ENCODE measurements at places on chromosomes 16 and 17.

DNA sequence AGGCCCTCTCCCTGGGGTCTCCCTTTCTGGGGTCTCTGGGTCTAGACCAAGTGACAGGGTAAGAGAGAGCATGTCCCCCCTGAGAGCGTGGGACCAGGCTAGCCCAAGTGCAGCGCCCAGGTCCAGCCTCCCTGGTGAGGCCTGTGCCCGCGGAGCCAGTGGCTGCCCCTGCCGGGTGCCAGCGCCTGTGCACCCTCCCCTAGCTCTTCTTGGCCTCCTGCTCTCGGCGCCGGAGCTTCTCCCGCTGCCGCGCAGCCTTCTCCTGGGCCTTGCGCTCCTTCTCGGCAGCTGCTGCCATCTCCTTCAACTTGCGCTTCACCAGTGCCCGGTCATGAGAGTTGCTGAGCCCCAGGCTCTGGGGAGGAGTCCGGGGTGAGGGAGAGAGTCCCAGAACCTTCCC is 17.3 kb downstream of the SAMD14 start:
- no peak for DNase-seq

DNA sequence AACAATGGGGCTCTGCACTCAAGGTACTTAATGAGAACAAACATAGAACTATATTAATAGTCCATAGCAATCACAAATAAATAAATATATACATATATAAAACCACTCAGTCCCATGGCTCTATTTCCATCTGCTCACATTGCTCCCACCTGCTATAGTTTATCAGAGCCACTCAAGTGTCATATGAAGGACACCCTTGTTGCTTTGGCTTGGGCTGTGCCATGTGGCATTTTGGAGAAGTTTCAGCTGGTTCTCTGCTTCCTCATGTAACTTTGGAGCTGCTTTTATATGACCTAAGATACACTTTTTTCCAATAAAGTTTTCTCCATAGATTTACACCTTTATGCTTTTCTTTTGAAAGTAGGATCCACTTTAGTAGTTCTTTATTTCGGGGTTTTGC is 126.4 kb downstream of the KCNJ2 start:
- no peak for DNase-seq

- no peak for DNase-seq
Observed at GRCh38 chr16:30004424-30004776, 6.4 kb downstream of the DOC2A start.

GRCh38 chr17:15398736-15399331 is 57.4 kb upstream of the TEKT3 start:
- no peak for DNase-seq

DNA sequence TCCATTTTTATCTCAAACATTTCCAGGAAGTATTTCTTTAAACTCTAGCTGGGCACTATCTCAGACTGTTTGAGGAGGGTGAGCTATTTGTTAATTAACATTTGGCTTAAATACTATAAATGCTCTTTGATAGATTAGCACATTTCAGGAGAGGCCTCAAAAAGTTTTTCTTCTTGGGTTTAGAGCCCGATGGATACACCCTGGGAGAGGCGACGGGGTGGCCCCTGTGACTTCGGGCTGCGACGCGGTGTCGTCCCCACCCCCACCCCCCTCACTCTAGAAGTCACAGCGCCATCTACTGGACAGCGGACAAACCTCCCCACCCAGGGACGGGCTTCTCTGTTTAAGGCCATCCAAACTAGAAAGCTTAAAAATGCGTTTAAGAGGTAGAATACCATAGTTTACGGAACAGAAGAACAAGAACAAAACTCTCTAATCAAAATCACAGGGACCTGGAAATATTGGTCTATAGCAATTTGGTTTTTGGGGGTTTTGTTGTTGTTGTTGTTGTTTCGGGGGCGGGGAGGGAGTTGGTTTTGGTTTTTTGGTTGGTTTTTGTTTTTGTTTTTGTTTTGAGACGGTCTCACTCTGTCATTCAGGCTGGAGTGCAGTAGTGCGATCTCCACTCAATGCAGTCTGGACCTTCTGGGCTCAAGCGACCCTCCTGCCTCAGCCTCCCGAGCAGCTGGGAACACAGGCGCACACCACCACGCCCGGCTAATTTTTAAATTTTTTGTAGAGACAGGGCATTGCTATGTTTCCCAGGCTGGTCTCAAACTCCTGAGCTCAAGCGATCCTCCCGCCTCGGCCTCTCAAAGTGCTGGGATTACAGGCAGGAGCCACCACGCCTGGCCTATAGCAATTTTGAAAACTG is 254.4 kb downstream of the C16orf95 start:
- peak; percentile 90 for DNase-seq

- no peak for DNase-seq
Observed at GRCh38 chr16:71216714-71217113, 13.8 kb downstream of the HYDIN start.

- DNase-seq, result no peak
Observed at GRCh38 chr16:88408561-88409142, 25.9 kb downstream of the ZNF469 start.

DNA sequence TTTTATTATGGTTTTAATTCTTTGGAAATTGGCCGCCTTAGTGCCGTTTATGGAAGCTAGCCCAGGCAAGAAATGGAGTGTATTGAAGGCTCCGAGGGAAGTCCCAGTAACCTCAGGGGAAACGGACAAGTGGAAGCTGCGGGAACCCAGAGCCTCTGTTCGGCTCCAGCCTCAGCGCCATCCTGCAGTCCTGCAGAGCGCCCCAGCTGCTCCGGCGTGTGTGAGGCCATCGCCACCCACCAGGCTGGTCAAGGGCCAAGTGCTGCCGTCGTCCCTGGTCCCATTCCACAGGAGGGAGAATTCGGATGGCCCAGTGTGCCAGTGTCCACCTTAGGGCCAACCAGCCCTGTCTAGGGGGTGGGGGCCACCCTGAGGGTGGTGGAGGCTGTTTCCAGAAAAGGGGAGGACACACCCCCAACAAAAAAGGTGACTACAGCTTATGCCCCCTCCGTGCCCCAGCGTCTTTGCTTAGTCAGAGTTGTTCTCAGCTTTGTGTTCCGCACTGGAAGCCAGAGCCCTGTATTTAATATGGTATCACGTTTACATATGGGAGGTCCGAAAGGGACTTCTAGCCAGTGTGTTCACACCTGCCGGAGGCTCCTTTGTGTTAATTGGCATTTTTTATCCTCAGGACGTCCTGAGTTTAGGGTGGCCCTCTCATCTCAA is 13.0 kb downstream of the MGRN1 start:
- no peak for DNase-seq

DNA sequence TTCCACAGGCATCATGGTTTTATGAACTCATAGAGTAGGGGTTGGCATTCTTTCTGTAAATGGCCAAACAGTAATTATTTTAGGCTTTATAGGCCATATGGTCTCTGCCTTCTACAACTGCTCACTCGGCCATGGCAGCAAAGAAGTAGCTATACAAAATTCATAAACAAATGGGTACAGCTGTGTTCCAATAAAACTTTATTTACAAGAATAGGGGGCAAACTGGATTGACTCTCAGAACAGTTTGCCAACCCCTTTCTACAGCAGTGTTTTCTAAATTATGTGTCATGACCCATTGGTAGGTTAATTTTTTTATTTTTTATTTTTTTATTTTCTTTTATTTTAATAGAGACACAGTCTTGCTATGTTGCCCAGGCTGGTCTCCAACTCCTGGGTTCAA is 20.4 kb downstream of the GOT2 start:
- DNase-seq, result no peak

DNA sequence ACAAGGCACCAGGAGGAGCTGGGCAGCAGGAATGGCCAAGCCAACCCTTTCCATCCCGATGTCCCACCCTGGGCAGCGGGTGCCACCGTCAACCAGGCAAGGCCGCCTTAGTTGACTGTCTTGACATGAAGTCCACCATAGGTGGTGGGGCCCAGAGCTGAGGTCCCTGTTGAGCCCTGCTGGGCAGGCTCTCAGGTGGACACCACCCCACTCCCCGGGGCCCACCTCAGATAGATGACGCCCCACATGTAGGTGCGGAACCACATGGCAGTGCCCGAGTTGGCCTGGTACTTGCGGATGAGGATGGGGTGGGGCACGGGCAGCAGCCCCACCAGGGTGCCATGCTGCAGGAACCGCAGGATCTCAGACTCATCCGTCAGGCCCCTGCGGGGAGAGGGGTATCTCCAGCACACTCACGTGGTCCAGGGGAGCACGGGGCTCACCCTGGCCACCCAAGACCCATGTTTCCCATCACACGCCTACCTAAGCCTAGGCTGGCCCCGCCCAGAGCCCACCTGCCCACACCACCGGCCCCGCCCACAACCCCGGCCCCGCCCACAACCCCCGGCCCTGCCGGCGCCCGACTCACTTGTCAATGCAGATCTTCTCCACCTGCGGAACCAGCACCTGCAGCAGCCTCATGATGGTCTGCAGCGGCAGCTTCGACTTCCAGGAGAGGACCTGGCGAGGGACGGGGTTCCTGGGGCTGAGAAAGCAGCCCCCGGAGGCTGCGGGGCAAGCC is 16.2 kb downstream of the OTOP3 start:
- no peak for DNase-seq

DNA sequence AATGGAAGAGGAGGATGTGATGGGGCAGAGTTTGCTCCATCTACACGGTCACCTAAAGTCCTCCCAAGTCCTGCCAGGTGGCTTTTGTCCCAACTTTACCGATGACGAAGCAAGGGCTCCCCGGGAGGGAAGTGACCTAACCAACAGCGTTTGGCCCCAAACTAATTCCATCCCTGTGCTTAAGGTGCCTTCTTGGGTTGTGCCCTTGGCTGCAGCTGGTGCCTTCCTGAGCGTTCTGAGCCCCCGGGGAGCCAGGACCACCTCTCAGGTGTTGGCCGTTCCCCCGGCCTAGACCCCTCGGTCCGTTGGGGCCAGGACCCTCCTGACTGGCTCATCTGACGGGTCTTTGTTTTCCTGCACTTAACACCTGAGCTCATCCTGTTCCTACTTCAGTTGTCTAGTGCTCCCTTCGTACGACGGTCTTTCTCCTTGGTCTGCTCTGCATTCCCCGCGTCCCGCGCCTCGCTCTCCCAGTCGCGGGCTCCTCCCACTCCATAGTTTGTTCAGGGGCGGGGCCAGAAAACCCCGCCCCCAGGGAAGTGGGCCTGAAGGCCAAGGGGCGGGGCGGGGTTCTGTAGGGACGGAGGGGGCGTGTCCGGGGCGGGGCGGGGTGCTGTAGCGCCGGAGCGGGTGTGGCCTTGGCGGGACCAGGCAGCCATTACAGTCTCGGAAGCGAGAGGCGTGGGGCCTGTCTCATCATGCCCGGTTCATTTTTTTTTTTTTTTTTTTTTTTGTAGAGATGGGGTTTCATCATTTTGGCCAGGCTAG is 822 bp upstream of the ZSCAN10 start:
- DNase-seq, result peak; percentile 82

GRCh38 chr16:3607161-3607560 is 4.2 kb downstream of the SLX4 start:
- DNase-seq, result no peak

DNA sequence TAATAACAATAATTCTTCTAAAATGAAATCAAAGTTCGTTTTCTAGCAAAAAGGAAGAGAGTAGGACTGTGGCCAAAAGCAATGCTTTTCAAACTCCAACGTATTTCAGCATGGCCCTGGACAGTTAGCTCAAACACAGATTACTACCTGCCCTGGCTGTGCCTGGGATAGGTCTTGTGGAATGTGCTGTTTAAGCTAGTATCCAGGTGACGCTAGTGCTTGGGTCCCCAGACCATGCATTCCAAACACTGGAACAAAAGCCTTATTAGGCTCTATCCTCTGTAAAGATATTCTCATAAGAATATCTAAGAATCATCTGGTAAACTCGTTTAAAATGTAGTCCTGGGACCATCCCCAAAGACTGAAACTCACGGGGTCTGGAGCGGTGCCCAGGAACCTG is 52.6 kb upstream of the MEAK7 start:
- DNase-seq, result no peak

DNA sequence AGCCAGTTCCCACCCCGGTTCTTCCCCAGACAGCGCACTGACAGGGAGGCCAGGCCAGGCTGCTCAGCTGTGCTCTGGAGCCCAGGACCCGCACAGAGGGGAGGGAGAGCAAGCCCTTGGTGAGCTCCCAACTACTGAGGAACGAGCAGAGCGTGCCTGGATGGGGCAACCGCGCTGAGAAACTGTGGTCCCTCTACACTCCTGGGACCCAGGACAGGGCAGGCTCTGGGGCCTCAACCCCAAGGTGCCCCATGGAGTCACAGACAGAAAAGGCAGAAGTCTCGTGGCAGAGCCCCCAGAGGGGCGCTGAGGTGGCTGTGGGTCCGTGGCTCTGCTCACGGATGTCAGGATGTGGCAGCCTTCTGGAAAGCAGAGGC is 16.3 kb downstream of the SLX4 start:
- DNase-seq, result no peak

GRCh38 chr16:4924593-4925292 is 12.2 kb downstream of the PPL start:
- no peak for DNase-seq

DNA sequence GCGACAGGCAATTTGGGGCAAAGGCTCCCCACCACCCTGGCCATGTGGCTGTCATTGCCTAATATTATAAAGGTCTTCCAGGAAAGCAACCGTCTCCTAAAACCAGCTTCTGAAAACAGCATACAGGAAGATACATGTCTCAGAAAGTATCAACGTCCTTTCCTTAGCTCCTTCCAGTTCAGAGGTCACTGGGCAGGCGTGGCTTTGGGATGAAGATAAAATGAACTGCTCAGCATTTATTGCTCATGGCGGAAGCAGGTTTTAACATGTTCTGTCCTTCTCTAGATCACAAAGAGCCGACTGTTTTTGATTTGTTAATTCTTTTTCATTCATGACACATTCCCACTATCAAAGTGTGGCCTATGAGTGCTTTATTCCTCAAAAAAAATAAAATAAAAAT is 8.0 kb downstream of the CFAP20 start:
- no peak for DNase-seq

DNA sequence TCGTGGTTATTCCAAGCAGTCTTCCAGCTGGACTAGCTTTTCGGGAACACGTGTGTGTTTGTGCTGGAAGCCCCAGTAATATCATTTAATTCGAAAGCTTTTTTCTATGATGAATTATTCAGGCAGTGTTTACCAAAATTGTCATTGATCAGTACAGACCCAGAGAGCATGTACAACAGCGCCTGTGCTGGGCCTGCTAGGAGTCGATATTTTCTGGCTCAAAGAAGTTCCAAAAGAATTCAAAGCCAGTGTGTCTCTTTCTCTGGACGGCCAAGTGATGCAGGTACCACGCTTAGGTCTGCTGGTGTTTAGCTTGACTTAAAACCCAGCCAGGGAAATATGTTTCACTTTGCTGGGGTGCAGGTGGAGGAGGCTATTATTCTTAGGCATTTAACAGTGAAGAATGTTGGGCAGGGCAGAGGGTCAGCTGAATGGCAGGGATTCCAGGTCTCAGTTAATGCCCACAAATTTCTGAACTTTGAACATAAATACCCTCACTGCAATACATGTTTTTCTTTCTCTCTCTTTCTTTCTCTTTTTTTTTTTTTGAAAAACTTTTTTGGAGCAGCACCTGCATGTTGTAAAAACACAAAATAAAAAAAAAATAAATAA is 401.3 kb downstream of the WWOX start:
- no peak for DNase-seq

Data from renal pelvis (tissue), 12 donors.